Activated T-helper 1 cell treated with anti-CD3 and anti-CD28 coated beads, Interleukin-12 subunit alpha, Interleukin-12 subunit beta, Interleukin-2, Interleukin-4 antibody, amounts not matched to agents 30 ng/mL and 10 ng/mL and 1 ng/mL, durations not matched to agents 14 hours and 24 hours and 36 hours (primary cell): ENCODE measurements at places on chromosomes 12 and 14. TPM values are rescaled to one million over a fixed set of nuclear protein-coding genes. Genes with fewer than 3 reads are reported as not detected.

DNA sequence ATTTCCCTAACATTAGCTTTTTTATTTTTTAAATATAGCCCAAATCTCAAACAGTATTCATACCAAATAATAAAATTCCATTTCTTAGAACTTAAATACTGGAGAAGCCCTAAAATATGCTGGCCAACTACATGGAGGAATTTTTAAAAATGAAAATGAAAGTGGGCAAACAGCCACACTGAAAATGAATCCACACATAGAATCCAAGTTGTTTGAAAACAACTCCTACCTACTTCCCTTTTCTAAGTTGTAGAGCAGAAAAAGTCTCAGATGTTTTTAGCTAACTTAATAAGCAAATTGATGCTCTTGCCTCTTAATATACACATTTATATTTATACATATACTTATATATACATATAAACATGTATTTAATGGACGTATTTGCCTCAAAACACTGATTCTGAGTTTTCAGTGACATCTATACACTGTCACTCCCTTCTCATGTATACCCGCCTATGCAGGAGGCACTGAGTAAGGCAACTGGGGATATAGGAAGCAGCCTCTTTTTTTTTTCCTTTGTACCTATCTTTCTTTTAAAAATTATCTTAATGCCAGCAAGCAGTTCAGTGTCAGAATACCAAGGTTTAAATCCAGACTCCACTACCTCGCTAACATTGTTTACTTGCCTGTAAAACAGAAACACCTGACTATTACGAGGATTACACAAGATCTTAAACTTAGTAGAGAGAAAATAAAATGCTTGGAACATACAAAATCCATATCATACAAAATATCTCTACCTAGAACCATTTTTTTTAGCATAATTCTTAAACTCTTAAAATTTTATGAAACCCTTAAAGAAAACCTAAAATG lies 13.3 kb downstream of the DICER1 start:
- peaks cover 31% of the 10 kb centered on the region for H3K36me3 ChIP-seq
- no peak overlapping the region for H3K27ac ChIP-seq
- H3K4me1 ChIP-seq, result peaks cover 37% of the 10 kb centered on the region
- DNase-seq, result no peak

DNA sequence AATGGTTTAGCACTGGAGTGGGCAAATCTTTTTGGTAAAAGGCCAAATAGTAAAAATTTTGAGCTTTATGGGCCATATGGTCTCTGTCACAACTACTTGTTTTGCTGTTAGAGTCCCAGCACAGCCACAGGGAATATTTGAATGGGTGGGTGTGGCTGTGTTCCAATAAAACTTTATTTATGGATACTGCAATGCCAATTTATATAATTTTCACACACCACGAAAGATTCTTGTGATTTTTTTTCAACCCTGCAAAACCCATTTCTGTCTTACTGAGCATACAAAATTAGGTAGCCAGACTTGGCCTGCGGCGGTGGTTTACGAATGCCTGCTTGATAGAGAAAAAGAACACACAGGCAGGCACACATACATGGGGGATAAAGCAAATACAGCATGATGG lies 28.3 kb downstream of the TMEM120B start:
- H3K36me3 ChIP-seq, result peaks cover 2% of the 10 kb centered on the region
- H3K4me3 ChIP-seq, result no peak overlapping the region
- H3K27ac ChIP-seq, result no peak overlapping the region
- no peaks in the 10 kb centered on the region for H3K4me1 ChIP-seq
- H3K27me3 ChIP-seq, result no peaks in the 10 kb centered on the region
- no peak for DNase-seq

DNA sequence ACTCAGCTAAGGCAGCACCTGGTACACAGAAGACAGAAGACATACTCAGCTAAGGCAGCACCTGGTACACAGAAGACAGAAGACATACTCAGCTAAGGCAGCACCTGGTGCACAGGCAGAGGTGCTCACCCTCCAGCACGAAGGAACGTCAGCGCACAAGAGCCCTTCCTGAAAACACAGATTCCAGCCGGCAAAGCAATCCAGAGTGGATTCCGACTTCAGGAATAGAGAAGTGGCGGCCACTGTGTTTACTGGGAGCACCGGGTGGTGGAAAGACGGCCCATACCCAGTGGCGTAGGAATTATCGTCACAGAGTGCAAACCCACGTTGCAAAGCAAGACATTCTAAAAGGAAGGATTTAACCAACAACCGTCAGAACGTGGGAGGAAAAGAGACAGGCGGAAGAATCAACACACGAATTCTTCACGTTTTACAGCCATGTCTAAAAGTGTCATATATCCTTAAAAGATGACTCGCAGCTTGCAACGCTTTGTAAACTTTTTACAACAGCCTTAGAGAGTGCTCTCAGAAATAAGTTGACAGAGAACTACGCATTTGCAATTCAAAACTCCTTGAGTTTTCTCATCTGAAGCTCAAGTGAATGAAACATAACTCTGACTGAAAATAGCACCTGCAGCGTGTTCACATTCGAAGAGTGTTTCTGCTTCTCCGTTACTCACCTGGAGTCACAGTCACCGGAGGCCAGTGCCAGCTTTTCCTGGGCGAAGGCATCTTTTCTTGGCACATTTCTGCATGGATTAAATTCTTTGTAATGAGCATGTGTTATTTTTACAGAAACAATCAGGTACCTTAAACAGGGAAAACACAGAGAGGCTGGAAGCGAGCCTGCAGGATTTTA lies 55.8 kb upstream of the GALNT9 start:
- no peaks in the 10 kb centered on the region for H3K4me1 ChIP-seq
- no peak overlapping the region for H3K27ac ChIP-seq
- H3K27me3 ChIP-seq, result peaks cover 3% of the 10 kb centered on the region
- no peak for DNase-seq
- no peak overlapping the region for H3K4me3 ChIP-seq
- no peaks in the 10 kb centered on the region for H3K36me3 ChIP-seq

- no peak for DNase-seq
- no peak overlapping the region for H3K27ac ChIP-seq
- H3K4me1 ChIP-seq, result peaks cover 7% of the 10 kb centered on the region
- no peak overlapping the region for H3K4me3 ChIP-seq
- peaks cover 15% of the 10 kb centered on the region for H3K27me3 ChIP-seq
- H3K36me3 ChIP-seq, result peaks cover 8% of the 10 kb centered on the region
These were observed 76.1 kb upstream of the DYRK2 start for GRCh38 chr12:67572492-67572891.

The SOAT2 gene
- total RNA-seq, result not detected in 2 replicates
